ENCODE measurements at places on chromosomes 13 and 19. TPM values are rescaled to one million over a fixed set of nuclear protein-coding genes. Genes with fewer than 3 reads are reported as not detected.
A peak's percentile ranks its signal among the peaks of the same experiment; 100 is the strongest.

DNA sequence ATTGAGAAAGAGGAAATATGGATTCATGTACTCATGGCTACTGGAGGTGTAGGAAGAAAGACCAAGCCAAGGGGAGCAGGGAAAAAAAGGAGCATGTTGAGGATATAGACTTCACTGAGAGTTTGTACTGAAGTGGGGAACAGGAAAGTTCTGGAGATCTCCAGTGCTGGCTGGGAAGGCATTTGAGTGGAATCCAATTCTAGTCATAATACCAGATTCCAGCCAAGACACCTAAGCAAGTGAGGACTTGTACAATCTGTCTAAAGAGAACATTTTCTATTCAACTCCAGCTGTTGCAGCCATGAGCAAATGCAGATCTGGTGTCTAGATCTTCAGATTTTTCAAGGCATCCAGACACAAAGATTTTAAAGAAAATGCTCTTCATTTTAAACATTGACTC lies 412.5 kb downstream of the OXGR1 start:
- no peak for DNase-seq

DNA sequence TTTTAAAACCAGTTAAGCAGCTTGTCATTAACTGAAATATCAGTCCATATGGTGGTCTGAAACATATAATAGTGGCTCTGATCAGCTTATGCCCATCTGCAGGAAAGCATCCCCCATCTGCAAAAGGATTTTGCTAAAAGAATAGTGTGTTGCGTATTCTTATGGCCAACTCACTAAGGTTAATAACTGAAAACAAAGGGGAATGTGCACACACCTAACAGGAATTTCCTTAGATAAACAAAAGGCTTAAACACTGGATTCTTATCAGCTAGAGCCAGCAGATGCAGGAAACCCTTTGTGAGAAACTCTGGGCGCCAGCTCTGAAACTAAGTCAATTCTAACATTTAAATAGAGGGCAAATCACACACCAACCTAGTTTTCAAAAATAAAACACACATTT lies 22.1 kb downstream of the VPS36 start:
- DNase-seq: peak; percentile 80

- no peak for DNase-seq
Measured at GRCh38 chr19:28456708-28457320, 756.1 kb downstream of the UQCRFS1 start.

DNA sequence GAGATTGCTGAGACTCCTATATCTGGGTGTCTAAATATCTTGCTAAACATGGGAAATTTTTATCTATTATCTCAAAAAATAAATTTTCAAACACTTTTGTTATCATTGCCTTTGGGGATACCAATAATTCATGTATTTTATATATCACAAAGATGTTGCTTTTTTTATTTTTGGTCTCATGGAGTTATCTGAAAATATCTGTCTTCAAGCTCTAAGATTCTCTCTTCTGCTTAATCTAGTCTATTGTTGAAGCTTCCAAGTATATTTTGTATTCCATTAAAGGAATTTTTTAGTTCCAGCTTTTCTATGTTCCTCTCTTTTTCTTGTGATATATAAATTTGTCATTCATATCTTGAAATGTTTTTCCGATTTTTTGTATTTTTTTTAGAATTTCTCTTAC lies 812.0 kb downstream of the DACH1 start:
- DNase-seq: no peak

- DNase-seq: no peak
Measured at GRCh38 chr19:7647156-7647555, 10.2 kb downstream of the STXBP2 start.

Gene MIA
- total RNA-seq: 2.5 TPM

DNA sequence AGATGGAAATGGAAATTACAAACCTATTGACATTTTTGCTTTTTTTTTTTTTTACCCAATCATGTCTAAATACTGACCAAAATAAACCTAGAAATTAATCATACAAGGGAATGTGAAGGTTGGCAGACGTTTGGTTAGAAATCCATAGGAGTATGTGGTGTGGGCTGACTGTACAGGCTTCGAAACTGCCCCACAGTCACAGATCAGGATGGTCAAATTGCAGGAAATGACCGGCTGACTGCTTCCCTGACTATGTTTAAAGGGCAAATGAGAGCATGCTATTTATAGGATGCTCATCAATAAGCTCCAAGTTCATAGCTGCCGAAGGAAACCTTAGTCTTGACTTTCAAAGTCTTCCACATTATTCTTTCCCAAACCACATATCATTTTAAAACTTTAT lies 118.4 kb downstream of the COG6 start:
- DNase-seq: peak; percentile 82

DNA sequence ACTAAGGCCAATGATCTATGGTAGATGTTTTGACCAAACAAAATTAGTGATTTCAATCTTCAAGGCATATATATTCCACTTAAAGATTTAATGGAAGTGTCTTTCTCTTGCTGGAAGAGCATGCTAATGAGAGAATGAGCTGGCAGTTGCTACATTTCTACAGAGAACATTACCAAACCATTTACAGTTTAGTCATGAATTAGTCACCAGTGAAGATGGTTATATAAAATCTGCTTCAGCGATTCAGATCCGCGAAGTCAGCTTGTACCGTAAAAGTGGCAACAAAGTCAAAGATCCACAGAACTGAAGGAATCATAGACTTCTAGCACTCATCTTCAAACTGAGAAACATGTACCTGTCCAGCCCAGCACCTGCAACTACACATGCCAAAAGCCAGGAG lies 156.3 kb downstream of the SLITRK5 start:
- peak; percentile 58 for DNase-seq

DNA sequence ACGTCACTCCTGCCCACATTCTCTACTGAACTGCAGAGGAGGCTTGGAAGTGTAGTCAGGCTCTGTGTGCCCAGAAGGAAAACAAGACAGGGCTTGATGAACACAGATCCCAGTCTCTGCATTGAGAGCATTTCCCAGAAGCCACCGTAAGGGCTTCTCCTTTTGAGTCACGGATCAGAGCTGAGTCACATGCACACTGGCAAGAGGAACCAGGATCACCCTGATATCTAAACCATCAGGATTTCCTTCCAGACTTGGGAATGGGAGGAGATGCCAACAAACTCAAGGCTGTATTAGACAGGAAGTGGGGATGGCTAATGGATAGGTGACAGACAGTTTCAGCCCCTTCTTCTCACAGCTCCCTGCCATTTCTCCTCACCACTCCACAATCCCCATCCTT lies 17.7 kb upstream of the FBXO17 start:
- peak; percentile 74 for DNase-seq

- DNase-seq: no peak
Measured at GRCh38 chr13:111562716-111563115, 242.3 kb downstream of the TEX29 start.

DNA sequence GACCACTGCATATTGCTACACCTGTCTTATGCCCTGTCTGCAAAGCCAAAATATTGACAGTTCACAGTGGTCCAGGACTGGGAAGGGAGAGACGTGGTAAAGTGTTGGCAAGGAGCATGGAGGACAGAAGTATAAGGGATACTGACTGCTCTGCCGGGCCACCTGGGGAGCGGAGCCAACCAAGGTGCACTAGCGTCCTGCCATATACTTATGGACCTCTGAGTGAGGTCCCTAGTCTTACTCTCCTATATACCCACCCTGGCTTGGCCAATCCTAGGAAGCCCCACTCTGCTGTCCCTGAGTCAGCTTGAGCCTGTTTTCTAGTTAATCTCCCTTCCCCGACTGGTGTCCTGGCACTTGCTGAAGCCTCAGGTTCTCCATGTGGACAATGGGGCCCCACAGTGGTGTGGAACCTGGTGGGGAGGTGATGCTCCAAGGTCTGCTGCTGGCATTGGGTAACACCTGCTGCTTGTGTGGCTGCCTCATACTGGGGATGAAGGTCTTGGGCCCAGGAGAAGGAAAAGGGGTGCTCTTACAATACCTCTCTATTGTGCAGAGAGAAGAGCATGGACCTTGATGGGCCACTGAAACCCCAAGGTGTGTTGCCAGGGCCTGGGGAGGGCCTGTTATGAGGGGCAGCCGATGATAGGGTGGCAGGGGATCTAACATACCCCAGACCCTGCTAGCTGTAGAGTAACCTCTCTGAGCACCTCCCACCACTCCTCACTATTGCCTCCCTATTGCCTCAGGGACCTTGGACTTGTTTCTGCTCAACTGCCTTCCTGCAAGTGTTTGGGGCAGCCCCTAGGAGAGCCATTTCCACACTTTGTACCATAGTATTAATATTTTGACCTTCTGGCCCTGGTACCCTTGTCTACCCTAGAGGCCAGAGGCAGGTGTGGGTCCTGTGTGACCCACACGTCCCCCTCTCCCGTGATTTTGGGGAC lies 6.7 kb upstream of the TRIM28 start:
- no peak for DNase-seq

- DNase-seq: peak; percentile 96
Measured at GRCh38 chr19:13091400-13092157, 11.1 kb downstream of the LYL1 start.

All from astrocyte (in vitro differentiated cells and primary cell).